Testis (tissue), 5 donors: ENCODE measurements at places on chromosomes 1 and 21. TPM values are rescaled to one million over a fixed set of nuclear protein-coding genes. Genes with fewer than 3 reads are reported as not detected.

Gene GPR61
- 4.1 TPM for total RNA-seq

DNA sequence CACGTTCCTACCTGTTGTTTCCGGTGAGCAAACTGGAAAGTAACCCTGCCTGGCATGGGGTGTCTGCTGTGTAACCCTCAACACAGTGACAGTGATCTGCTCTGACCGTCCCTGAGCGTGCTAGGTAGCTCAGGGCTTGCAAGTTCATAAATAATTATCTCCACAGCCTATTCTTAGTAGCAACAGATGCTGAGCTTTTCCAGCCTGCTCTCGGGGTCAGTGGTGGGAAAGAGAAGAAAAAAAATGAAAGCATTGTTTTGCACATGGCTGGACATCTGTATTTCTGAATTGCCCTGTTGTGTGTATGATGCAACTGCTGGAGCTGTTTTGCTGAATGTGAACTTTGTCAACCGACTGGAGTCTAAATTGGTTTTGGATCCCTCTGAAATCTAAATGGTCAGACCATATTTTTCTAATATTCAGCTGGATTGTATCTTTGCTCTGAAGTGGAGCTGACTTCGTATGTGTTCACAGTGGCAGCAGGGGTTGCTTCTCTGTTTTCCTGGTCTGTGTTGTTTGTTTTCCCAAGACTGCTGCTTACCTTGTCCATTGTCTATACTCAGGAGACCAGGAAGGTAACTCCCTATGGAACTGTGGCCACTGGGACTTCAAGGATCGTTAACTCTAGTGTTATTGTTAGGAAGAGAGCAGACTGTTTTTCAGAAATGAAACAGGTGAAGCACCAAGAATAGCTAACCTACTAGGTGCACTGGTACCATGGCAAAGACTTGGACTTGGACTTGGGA is 27.0 kb downstream of the TGFB2 start:
- DNase-seq, result peak; percentile 24
- H3K4me1 ChIP-seq, result peaks cover 8% of the 10 kb centered on the region
- no peaks in the 10 kb centered on the region for H3K27me3 ChIP-seq
- H3K27ac ChIP-seq, result no peak overlapping the region
- no peak overlapping the region for H3K4me3 ChIP-seq
- no peaks in the 10 kb centered on the region for H3K36me3 ChIP-seq

Gene HPCA
- total RNA-seq, result 1.7 TPM

GRCh38 chr1:32321712-32322291 is 14.2 kb downstream of the MARCKSL1 start:
- DNase-seq, result no peak
- H3K4me3 ChIP-seq, result no peak overlapping the region
- no peaks in the 10 kb centered on the region for H3K36me3 ChIP-seq
- no peaks in the 10 kb centered on the region for H3K4me1 ChIP-seq
- no peaks in the 10 kb centered on the region for H3K27me3 ChIP-seq
